ENCODE measurements at places on chromosomes 6 and 20.

DNA sequence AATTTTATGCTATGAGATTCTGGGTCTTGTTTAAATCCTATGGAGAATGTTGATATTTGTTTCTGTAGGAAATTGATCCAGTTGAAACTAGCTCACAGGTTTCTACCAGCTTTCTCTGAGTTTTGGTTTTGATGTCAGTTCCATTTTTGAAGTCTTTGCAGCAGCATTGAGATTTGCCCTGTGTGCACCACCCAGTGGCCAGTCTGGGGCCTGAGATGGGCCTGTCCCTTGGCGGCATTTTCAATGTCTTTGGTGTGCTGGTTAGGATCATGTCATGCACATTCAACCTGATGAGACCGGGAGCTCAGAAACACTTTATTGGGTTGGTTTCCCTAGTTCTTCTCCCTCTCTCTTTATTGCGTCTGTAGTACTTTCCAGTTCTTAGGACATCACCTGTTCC, 395.2 kb upstream of the MAP3K7 start:
- no peak for DNase-seq

DNA sequence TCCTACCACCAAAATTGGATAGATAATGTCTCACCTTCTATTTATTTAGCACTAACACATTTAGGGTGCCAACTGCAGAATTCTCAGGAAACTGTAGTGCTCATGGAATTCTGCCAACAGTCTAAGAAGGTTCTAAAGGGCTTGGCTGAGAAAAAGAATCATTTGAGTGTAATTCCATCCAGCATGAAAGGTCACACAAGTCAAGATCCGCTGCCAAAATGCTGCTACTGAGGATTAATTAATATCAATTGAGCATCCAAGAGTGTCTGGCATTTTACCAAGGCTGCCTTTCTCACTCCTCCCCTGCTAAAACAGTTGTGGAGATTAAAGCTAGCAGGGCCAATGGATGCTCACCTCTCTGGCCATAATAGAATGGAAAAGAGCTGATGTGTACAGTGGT, 112.7 kb downstream of the FHL5 start:
- no peak for DNase-seq

DNA sequence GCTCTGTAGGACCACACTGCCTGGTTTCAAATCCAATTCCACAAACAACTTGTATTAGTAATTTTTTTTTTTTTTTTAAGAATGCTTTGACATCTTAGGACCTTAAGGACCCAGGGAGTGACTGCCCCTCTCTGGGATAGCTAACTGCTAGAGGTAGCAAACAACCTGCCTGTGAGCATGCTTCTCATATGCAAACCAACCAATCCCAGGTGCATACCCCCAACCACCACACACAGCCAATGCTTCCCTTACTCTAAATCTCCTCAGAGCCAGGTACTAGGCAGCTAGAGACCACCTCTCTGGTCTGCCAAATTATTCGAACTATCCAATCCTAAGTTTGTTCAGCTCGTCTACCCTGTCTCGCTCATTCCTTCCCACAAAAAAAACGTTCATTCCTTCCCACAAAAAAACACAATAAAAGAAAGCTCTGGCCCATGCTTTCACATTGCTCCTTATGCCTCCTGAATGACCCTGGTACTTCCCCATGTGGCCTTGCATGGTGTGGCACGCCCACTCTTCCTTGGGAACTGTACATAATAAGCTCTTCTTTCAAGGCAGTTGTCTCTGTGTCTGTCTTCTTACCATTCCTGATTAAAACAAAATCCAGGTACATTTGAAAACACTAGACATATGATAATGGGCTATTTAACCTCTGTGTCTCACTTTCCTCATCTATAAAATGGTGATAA, 6.4 kb downstream of the SERAC1 start:
- DNase-seq = no peak

GRCh38 chr6:133683606-133684005, 205.3 kb upstream of the TCF21 start:
- no peak for DNase-seq

DNA sequence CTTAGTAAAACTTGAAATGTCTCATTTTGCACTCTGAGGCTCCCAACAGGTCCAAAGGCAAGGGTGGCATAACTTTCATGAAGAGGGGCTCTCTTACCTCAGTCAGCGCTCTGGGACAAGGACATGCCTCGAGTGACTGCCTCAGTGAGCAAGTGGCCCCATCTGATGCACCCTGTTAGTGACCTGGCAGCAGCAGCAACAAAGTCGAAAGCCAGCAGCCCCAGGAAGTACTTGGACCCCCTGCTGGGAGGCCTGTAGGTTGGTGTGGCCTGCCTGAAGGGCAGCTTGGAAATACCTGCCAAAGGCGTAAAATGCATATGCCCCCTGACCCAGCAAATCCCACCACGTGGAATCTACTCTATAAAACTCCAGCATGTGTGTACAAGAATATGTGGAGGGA, 13.2 kb downstream of the MAP1LC3A start:
- no peak for DNase-seq

DNA sequence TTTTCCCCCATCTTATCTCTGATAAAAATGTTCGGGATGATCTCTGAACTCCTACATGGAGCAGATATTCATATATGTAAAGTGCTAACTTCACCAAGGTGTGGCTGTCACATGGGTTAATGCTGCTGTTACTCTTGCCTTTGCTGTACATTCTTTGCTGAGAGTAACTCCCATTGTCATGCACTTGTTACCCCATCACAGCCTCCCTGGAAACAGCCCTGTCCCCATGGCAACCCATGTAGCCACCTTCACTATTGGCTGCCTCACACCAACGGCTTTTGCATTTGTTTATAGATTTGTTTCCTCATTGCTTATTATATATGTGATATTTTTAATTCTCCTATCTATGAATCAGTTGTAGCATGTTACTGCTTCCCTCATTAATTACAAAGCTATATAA, 17.3 kb upstream of the IBTK start:
- no peak for DNase-seq

- DNase-seq = no peak
Observed at GRCh38 chr6:104958178-104959025, 1.5 kb downstream of the LIN28B start.

- DNase-seq = no peak
Observed at GRCh38 chr20:52251136-52251700, 59.6 kb upstream of the ZFP64 start.

DNA sequence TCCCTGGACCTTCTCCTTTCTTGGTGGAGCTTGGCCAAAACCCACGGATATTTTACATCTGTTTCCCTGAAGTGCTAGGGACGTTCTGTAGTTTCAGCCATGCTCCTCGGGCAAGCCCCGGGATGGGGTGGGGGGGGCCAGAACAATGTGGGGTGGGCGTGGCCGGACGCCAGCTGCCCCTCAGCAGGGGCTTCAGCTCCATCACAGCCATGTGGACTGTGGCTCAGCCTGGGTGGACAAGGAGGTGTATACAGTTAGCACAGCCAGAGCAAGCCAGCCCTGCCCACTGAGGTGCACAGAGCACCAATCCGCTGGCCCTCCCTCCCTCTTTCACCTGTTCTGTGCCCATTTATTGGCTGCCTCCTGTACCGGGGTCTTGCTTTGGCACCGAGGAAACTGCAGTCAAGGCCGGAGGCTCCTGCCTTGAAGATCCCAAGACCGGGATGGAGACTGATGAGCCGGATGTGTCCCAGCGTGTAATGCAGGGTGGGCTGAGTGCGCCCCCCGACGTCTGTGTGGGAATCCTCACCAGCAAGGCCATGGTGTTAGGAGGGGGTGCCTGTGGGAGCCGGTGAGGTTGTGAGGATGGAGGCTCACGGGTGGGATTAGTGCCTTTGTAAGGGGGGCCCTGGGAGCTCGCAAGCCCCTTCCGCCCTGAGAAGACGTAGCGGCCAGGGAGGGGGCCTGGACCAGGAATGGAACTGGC, 28.0 kb downstream of the FRMD1 start:
- DNase-seq = no peak

DNA sequence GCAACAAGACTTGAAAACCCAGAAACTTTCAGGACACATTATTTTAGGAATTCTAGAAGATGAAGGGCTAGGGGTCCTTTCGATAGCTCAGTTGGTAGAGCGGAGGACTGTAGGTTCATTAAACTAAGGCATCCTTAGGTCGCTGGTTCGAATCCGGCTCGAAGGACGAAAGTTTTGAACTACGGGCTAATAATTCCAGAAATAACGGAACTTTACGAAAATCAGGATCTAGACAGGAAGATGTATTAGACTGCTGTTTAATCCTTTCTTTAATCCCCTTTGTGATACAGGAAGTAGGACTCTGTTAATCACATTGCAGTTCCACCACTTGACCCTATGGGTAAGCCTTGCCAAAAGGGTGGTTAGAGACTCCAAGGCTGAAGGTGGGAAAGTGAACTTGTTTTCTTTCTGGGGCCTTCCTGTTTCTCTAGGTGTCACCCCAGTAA, 21.2 kb upstream of the ABT1 start:
- no peak for DNase-seq

DNA sequence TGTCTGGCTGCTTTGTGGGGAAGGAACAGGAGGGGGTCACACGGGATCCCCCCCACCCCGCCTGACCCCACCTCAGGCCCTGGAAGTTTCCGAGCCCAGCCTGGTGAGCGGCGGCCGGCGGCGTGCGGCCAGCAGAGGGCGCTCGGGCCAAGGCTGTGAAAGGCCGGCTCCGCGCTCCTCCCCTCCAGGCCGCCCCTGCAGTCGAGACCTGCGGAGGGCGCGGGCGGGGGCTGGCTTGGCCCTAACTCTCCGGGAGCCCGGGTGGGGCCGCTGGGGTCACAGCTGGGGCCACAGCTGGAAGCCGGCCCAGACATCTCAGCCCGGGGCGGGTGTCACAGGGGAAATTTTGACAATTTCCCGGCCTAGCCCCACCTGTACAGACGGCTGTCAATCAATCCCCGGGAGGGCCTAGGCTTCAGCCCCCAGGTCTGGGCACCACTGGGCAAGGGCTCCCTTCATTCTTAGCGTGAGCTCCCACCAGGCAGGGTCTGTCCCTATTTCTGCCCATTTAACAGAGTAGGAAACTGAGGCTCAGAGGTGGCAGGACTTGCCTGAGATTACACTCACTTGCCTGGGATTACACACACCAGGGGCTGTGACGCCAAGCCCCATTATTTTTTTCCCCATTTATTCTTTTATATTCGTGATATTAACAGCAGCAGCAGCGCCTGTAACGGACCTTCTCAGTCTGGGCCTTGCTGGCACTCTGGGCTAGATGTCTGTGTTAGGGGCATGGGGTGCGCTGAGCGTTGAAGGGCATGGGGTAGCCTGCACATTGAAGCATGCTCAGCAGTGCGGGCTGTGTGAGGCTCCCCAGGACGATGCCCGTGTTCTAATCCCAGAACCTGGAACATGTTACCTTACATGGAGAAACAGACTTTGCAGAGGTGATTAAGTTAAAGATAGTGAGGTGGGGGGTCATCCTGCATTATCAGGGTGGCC, 23.0 kb downstream of the ZBP1 start:
- DNase-seq = no peak

- DNase-seq = no peak
Observed at GRCh38 chr6:153096031-153096430, 35.1 kb downstream of the RGS17 start.

GRCh38 chr20:25177890-25178321, 17.6 kb upstream of the ENTPD6 start:
- DNase-seq = no peak

GRCh38 chr6:167805349-167806060, 21.2 kb upstream of the AFDN start:
- DNase-seq = no peak

- no peak for DNase-seq
Observed at GRCh38 chr6:145272246-145272645, 463.1 kb downstream of the EPM2A start.

DNA sequence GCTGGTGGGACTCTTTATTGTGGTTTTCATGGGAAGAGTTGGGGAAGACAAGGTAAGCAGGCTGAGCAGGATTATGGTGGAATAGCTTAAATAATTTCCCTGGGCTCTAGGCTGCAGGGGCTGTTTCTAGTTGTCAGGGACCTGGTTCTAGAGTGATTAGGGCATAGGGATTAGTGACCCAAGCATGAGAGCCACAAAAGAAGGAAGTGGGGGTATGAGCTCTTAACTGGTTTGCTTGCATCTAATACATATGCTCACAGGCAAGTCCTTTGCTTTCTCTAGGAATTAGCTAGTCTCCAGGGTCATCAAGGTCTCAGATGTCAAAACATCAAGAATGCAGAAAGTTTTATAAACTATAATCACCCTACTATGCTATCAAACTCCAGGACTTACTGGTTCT, 67.5 kb upstream of the NRN1 start:
- no peak for DNase-seq

GRCh38 chr6:116661594-116661993, 7.0 kb downstream of the ZUP1 start:
- no peak for DNase-seq

- DNase-seq = no peak
Observed at GRCh38 chr20:37366743-37367142, 20.8 kb downstream of the SRC start.

GRCh38 chr6:50845499-50846143, 26.9 kb downstream of the TFAP2B start:
- DNase-seq = no peak

DNA sequence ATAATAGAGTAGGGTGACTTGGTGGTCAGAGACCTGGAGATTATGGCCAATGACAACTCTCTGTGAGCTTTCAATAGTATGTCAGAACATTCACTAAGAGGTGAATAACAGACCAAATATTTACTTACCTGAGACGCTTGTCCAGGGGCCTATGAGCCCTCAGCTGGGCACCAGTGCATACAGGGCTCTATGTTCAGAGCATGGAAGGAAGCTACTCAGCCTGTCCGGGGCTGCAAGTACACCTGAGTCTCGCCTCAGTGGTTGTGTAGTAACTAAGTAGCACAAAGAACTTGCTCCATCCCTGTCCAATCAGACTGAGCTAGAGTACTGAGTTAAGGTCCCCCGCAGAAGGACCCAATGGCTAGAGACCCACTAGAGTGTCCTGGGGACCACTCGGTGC, 11.6 kb upstream of the SCGN start:
- DNase-seq = no peak

DNA sequence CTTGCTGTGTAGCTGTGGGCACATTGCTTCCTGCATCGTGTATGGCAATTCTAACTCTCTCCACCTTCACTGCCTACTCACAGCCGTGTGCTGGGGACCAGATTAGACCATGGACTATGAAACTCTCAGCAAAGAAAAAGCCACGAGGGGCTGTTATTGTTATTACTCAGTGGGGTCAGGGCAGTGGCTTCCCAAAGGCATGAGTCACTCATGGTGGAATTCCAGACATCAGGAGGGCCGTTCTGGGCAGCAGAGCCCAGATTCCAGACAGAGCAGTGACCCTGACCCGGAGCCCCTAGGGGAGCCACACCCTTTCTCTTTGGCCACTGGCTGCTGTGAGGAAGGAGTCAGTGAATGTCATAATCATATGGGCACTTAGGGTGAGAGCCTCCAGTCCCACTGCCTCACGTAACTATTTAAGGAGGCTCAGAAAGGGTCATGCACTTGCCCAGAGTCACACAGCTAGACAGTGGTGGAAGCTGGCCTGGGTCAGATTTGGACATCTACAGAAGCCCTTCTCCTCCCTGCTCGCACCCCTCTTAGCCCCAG, 22.2 kb upstream of the CCN5 start:
- peak; percentile 77 for DNase-seq
